T-cell (primary cell): ENCODE measurements at places on chromosomes 4 and X.

DNA sequence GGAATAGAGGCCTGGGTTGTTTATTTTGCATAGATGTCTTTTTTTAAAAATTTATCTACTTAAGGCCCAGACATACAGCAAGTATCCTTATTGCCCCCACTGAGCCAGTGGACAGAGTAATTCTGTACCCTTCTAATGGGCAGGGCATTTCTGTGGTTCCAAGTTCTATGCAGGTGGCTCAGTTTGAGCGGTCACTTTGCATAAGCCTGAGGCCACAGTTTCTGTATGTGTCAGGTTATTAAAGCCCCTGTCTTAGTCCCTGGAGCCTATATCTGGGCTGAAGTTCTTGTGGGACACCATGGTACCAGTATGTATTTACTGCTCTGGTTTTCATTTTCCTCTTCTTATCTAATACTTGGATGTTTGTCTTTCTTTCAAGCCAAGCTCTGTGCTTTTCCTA, 168.8 kb downstream of the MID1IP1 start:
- no peak for DNase-seq

DNA sequence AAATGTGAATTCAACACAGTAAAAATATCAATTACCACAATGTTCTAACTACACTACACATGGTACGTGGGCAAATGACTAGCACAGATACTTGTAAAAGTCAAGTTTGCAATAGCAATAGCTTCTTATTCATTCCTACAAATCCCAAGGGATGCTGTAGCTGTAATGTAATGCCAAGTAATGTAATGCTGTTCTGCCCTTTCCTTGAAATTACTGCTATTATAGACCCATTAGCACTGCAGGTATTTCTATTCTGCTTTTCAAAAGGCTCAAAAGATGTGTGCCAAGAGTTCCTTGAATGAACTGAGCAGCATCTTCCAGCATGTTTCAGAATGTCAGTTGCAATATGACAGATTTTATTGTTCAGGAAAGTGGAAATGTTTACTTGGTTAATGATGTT, 129.9 kb upstream of the BANK1 start:
- no peak for DNase-seq

GRCh38 chr4:100982345-100982744, 365.0 kb downstream of the PPP3CA start:
- no peak for DNase-seq

DNA sequence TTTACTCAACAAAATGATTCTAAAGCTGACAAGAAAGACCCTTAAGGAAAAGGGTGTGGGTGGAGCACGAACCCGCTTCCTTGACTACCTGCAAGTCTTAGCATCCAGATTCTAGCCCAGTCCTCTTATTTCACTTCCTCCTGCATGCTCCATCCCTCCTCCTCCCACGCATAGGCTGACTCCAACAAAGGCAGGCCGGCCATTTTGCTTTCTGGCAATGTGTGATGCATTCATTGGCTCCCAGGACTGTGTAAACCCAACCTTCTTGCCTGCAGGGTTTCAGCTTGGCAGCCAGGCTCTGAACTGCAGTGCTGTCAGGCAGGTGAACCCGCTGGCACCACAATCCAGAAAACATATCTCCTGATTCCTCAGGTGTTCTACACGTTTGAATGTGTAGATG, 39.3 kb downstream of the RTL9 start:
- DNase-seq, result no peak

- DNase-seq, result no peak
These were observed 735 bp upstream of the CHRDL1 start for GRCh38 chrX:110796407-110796697.

GRCh38 chrX:1554469-1555210, 17.7 kb upstream of the P2RY8 start:
- peak; percentile 55 for DNase-seq
